Hematopoietic multipotent progenitor cell treated with erythropoietin and hydrocortisone succinate and interleukin-3 and kit ligand, for 4 days (in vitro differentiated cells): ENCODE measurements at places on chromosomes 1 and 21.
A peak's percentile ranks its signal among the peaks of the same experiment; 100 is the strongest.

- peak; percentile 14 for DNase-seq
These were observed 16.5 kb upstream of the PKP1 start for GRCh38 chr1:201266774-201267173.

DNA sequence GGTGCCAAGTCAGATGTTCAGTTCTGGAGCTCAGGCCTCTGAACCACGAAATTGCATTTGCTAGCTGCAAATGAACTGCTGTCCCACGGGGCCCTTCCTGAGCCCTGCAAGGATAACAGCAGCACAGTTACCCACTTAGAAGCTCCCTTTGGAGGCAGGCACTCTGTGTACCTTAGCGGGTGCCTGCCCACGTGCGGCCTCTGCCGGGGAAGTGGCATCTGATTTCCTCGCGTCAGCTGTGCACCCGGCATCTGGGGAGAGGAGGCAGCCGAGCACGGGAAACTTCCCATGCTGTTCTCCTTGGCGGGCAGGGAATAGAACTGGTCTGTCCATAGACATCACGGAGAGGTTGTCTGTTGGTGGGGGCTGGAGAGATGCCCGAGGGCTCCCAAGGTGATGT, 148.0 kb upstream of the C1orf174 start:
- no peak for DNase-seq

GRCh38 chr21:18630446-18630845, 226.9 kb upstream of the TMPRSS15 start:
- DNase-seq = no peak

DNA sequence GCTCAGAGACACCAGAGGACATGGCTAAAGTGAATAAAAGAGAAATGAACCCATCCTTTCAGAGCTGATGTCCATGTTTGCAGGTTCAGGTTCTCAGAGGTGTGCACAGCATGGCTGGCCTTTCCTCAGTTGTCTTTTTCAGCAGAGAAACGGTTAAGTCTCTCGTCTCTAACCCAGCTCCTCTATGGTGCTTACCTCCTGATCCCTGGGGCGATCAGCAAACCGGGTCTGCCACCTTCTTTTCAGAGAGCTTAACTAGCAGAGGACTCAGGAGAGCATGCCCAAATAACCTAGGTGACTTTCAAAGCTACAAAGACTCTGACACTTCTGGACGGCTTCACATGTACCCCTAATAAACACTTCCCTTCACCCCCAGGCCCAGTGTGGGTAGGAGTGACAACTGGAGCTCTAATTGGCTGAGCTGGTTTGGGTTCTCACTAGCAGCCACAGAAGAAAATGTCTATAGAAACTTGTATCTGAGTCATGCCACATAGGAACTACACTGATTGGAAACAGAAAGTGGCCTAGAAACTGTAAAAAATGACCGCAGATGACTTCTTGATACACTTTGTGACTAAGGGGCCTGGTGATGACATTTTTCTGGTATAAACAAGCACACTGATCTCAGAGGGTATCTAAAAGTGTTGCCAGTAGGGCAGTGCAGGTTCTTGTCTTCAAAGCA, at the start of gene AIM2:
Gene AIM2, minus strand, starts transcription at position 329 of the 682 bp plus-strand sequence. CDS start 3,267 bp downstream, outside the sequence.
- peak; percentile 20 for DNase-seq

GRCh38 chr1:237705462-237705861, 185.3 kb downstream of the ZP4 start:
- DNase-seq = no peak

DNA sequence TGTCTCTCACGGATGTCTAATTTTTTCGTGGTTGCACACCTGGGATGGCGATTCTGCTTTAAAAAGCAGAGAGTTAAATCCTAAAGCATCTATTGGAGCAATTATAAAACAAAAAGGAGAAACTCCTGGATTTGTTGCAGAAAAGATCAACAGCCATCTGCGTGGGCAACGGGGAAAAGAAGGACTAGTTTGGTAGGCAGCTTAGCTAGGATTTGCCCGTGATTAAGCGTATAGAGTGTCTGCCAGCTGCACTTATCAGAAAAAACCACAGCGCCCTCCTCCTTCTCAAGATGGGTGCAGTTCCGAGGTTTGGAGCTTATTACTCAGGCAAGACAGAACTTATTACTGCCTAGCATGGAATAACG, 526 bp upstream of the SLC25A24 start:
- DNase-seq = peak; percentile 84

DNA sequence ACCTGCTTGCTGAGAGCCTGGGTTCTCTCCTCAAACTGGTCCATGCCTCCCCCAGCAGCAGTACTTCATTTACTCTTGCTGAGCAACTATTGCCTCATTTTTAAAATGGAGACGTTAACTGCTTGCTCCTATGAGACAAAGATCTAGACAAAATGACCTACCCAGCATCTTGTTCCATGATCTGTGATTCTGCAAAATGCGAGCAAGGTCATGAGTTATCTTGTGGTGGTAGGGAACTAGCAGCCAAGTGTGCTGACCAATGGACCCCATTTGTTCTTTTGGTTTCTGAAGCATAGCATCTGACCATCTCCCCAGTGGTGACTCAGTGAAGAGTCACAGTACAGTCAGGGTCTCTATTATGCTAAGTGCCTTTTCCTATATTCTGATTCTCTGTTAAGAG, 40.4 kb downstream of the TBX15 start:
- no peak for DNase-seq

DNA sequence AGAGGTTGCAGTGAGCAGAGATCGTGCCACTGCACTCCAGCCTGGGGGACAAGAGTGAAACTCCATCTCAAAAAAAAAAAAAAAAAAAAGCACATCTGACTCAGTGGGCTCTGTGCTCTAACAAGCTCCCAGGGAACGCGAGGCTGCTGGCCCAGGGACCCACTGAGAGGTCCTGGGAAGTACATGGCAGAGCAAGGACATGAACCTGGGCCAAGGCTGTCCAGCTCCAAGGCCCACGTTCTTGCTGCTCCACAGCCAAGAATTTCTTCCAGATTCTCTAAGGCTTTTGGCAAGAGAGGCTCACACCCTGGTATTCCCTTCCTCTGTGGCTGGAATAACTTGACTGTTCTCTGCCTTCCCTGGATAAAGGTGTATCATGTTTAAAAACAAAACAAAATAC, 15.4 kb upstream of the AGTRAP start:
- no peak for DNase-seq

DNA sequence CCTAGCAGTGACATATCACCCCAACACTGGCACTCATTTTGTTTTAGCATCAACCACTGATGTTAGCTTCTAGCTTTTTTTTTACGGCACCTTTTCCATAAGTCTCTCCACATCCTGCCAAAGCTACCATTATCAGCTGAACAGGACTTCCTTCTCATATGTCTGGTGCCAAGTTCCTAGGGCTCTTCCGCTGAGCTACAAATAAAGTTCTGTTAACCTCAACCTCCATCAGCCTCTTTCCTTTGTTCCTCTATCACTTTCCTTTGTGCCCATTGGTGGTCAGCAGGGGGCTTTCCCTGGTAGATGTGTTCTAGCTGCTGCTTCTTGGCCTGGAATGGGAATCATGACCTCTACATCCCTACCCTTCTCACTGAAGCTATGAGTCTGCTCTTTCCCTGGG, 163.8 kb downstream of the FAF1 start:
- peak; percentile 68 for DNase-seq

DNA sequence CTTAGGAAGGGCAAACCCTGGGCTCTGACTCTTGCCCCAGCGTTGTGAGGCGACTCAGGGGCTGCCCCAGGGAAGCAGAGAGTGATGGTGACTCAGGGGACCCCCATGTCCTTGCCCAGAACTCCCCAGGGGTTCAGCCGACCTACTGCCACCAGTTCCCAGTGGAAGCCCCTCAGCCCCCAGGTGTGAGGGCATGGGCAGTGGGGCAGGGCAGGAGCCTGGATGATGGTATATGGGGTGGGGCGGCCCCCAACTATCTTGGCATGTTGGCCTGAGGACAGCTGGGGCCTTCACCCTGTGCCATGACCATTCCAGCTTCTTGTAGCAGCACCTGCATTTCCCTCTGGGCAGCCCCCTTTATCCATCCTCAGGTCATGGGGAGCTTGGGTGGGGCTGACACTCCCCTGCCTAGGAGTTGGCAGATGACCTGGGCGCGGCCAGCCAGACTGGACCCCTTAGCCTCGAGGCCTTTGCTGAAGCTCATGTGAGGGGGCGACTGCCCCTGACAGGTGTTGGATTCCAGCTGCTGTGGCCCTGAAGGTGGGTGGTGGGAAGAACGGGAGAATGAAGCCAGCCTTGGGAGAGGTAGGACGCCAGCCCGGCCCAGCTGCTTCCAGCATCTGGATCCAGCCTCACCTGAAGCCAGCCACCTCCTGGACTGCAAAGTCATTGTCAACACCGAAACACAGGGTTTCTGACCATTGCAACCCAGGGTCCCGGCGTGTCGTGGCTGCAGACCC, 1.8 kb upstream of the FNDC10 start:
- no peak for DNase-seq

DNA sequence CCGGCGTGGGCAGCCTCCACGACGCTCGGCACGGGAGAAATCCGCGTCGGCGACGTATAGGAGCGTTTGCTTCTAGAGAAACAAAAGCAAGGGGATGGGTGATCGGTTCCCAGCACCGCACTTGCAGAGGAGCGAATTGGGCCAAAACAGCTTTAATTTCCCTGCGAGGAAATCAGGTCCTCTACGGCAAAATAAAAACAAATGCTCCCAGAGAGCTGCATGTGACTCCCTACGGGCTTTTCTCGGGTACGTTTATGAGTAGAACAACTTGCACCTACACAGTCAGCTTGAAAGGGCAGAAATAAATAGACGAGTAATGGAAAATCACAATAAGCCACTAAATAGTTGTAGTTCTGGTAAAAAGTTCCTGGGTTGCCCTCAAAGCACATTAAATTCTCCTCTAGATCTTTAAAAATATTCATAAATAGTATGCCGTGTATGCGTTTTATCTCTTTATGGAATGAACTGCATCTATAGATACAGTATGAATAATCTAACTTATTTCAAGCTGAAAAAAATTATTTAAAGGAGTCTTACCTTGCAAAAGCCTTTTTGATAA, 1.2 kb downstream of the NHLH2 start:
- peak; percentile 14 for DNase-seq

- peak; percentile 52 for DNase-seq
These were observed 16.6 kb upstream of the PTP4A2 start for GRCh38 chr1:31954607-31955283.

DNA sequence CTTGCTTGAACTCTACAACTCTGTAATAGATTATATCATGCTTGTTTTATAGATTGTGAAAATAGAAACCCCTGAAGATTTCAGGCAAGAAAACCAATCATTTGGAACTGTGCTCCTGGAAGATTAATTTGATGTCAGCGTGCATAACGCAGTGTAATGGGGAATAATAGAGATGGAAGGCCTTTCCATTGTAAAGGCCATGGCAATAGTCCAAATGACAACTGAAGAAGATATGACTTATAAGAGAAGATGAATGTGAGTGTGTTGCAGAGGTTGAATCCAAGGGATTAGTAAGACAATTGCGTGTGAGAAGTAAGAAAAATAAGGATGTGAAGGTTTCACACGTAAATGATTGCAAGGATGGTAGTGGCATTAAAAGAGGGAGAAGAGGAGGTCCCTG, 285.0 kb downstream of the DUSP10 start:
- no peak for DNase-seq

GRCh38 chr1:8061673-8062386, 35.7 kb upstream of the ERRFI1 start:
- DNase-seq = no peak
